ENCODE measurements at places on chromosomes 5 and 9.
A peak's percentile ranks its signal among the peaks of the same experiment; 100 is the strongest.

DNA sequence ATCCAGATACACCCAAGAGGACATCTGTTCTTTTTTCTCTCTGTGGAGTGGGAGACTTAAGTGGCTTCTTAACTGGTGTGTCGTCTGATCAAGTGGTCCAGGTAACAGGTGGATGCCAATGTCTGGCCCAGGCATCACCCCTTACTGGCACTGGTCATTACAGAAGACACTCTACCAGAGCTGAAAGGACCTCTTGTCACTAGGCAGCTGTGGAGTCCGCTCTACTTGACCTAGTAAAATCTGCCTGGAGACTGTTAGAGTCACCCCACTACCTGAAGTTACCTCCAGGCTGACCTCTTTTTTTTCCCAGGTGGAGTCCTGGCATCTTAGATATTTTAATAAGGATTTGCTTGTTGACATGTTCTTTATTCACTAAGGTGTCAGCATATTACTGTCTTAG lies 22.5 kb downstream of the FXN start:
- no peak for DNase-seq

GRCh38 chr5:36584009-36584875 lies 22.2 kb upstream of the SLC1A3 start:
- no peak for DNase-seq

- DNase-seq, result no peak
Measured at GRCh38 chr9:132591244-132591643, 8.8 kb downstream of the BARHL1 start.

DNA sequence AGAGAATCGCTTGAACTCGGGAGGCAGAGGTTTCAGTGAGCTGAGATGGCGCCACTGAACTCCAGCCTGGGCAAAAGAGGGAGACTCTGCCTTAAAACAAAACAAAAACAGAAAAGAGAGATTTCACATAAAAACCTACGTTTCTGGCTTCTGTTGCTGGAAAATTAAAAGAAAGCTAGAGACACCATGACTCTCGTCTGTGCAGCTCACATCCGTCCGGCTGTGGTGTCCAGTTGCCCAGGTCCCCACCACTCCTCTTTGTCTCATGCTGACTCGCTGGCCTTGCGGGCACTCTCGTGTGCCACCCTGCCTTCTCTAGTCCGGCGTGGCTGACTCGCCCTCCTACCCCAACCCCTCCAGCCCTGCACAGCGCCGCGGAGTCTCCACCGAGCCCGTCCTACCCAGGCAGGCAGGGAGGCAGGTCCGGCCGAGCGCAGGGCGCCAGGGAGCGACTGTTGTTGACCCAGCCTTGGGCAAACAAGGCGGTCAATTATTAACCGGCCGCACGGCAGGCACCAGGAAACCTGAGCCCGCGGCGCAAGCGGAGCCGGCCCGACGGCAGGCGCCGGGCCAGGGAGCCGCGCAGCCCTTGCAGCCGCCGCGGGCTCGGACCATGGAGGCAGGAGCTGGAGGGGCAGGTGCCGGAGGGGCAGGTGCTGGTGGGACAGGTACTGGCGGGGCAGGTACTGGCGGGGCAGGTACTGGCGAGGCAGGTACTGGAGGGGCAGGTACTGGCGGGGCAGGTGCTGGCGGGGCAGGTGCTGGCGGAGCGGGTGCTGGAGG lies at the start of gene PRRT1B:
TSS of gene PRRT1B (plus strand) at position 521 of the 783 bp plus-strand sequence. CDS start at position 614, 93 bp downstream.
- DNase-seq, result no peak

DNA sequence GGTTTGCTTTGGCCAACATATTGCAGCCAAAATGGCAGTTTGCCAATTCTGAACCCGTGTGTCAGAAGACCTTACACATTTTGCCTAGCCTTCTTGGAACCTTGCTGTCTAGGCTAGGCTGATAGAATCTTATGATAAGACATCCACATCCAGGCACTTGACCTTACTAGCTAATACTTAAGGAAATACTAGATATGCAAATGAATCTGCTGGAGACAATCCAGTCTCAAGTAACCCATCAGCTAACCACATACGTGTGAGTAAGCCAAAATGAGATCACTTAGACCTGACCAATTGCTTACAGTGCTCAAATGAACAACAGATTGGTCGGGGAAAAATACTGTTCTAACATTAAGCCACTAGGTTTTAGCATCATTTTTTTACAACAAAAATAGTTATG lies 1504.6 kb upstream of the CDH9 start:
- no peak for DNase-seq

GRCh38 chr9:125745682-125746016 lies 1.5 kb upstream of the PBX3 start:
- DNase-seq, result no peak

GRCh38 chr5:27700526-27700925 lies 662.1 kb upstream of the CDH9 start:
- no peak for DNase-seq

DNA sequence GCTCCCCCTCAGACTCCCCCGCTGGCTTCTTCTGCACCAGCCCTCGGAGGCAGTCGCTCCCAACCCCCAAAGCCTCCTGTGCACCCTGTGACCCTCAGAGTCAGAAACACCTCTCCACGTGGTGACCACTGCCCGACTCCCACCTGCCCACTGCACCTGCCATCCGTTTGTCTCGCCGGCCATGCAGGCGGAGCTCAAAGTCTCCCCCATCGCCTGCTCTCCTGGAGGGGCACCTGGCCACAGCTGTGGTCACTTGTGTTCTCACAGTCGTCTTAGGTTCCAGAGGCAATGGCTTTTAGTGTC lies 38.2 kb downstream of the MRPL36 start:
- DNase-seq, result no peak

DNA sequence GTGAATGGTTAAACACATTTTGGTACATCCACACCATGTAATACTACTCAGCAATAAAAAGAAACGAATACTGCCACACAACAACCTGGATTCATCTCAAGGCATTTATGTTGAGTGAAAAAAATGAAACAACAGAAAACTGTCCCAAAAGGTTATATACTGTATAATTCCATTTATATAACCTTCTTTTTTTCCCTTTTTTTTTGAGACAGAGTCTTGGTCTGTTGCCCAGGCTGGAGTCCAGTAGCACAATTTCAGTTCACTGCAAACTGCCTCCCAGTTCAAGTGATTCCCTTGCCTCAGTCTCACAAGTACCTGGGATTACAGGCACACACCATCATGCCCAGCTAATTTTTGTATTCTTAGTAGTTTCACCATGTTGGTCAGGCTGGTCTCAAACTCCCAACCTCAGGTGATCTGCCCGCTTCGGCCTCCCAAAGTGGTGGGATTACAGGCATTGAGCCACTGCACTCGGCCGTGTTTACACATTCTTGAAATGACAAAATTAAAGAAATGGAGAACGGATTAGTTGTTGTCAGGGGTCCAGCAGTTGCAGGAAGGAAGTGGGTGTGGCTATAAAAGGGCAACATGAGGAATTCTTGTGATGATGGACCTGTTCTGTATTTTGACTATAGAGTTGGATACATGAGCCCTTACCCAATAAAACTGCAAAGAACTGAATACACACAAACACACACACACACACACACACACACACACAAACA lies 17.4 kb downstream of the PPP6C start:
- DNase-seq, result no peak

- DNase-seq, result no peak
Measured at GRCh38 chr5:91243852-91244251, 139.3 kb downstream of the ARRDC3 start.

GRCh38 chr9:79193001-79193400 lies 378.8 kb upstream of the TLE4 start:
- DNase-seq, result no peak

GRCh38 chr9:109967651-109968642 lies 187.9 kb downstream of the PALM2AKAP2 start:
- DNase-seq, result peak; percentile 20

GRCh38 chr5:116566251-116566650 lies 8.4 kb downstream of the SEMA6A start:
- no peak for DNase-seq

- DNase-seq, result no peak
Measured at GRCh38 chr5:84131372-84131771, 253.3 kb downstream of the EDIL3 start.

DNA sequence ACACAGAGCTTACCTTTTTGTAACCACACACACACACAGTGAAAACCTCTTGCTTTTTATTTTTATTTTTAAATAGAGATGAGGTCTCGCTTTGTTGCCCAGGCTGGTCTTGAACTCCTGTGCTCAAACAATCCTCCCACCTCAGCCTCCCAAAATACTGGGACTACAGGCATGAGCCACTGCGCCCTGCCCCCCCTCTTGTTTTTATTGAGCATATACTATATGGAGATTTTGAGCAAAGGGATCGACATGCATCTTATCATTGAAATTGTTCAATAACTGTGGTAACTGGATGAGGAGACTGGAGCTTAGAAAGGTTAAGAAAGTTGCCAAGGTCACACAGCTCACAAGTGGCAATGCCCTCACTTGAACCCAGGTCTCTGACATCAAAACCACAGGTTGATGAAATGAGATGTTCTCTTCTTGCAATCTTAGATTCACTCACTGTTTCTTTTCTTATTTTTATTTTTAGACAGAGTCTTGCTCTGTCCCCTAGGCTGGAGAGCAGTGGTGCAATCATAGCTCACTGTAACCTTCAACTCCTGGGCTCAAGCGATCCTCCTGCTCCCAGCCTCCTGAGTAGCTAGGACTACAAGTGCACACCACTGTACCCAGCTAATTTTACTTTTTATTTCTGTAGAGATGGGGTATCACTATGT lies 26.8 kb upstream of the STXBP1 start:
- no peak for DNase-seq

GRCh38 chr5:168931638-168932345 lies 352.6 kb upstream of the PANK3 start:
- DNase-seq, result no peak

- no peak for DNase-seq
Measured at GRCh38 chr9:36317766-36318165, 59.5 kb upstream of the GNE start.

DNA sequence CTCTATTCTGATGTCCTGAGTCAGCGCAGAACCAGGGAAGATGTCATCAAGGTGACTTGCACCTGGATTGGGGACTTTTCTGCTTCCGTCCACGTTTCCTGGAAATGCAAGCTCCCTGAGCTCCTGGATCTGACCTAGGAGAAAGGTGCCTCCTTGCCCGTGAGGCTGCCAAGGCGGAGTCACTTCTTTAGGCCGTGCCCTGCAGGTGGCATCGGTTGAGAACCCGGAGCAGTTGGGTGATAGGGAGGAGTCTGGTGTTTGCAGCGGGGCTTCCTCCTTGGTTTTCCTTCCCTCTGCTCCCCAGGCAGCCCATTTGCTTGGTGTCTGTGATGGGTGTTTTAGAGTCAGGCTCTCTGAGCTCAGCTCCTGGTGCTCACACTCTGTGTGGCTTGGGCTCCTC lies 15.2 kb downstream of the NANS start:
- DNase-seq, result no peak

GRCh38 chr5:40233268-40233667 lies 446.4 kb upstream of the PTGER4 start:
- DNase-seq, result no peak

- no peak for DNase-seq
Measured at GRCh38 chr9:8244505-8245092, 445.0 kb upstream of the DMAC1 start.

DNA sequence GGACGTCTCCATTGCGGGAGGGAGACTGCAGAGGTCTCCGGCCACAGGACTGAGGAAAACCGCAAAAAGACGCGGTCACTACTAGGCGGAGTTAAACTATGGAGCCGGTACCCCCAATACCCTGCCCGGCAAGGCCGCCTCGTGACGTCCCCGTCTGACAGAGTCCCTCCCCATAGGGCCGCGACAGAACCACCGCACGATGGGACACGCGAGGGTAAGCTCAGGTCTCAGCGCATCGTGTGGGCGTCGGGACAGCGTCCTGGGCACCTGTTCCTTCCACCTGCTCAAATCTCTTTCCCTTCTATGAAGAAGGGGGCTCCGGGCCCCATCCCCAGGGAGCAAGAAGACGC lies 35.2 kb upstream of the GLDC start:
- peak; percentile 86 for DNase-seq

GRCh38 chr9:18778846-18779245 lies 254.2 kb downstream of the SAXO1 start:
- DNase-seq, result no peak

GRCh38 chr5:137622850-137623249 lies 113.0 kb downstream of the KLHL3 start:
- no peak for DNase-seq

DNA sequence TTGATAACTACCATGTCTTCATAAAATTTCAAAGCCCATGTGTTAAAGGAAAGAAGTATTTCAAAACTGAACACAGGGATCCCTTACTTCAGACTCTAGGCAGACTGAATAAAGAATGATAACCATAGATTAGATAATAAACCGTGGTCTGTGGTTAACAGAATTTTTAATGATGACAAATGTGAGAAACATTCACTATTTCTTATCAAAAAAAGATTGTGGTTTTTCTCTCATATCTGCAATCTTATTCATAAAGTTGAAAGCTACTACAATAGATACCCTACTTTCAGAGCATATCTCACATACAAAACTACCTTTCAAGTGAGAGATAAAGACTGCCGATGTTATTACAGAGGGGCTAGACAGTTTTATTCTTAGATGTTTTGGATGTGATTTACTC lies 816.8 kb upstream of the DMAC1 start:
- no peak for DNase-seq

GRCh38 chr9:22469928-22470544 lies 23.4 kb downstream of the DMRTA1 start:
- peak; percentile 5 for DNase-seq

GRCh38 chr9:34554211-34555001 lies 31.6 kb upstream of the ENHO start:
- no peak for DNase-seq

GRCh38 chr9:131475111-131475955 lies 27.4 kb upstream of the POMT1 start:
- DNase-seq, result no peak

GRCh38 chr5:123119334-123119986 lies 30.4 kb downstream of the PRDM6 start:
- DNase-seq, result no peak

DNA sequence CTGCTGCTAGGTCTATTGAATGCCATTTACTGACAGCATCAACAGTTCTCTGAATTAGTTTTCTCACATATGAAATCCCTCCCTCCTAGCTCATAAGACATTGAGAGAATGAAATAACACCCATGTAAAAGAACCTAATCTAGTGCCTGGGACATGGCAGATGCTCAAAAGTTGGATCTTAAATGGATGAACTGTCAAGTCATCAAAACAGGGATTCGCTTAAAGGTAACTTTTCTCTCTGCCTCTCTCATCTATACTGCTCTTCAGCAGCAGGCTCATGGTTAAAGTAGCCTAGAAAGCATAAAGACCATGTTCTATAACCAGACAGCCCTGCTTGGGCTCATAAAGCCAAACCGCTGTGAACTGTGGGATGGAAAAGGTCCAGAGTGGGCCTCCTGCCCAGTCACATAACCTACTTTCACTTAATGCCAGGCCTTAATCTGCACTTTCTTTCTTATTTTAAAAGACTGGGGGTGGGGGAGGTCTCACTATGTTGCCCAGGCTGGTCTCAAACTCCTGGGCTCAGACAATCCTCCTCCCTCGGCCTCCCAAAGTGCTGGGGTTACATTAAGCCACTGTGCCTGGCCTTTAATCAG lies 3.7 kb downstream of the TMEM245 start:
- no peak for DNase-seq

DNA sequence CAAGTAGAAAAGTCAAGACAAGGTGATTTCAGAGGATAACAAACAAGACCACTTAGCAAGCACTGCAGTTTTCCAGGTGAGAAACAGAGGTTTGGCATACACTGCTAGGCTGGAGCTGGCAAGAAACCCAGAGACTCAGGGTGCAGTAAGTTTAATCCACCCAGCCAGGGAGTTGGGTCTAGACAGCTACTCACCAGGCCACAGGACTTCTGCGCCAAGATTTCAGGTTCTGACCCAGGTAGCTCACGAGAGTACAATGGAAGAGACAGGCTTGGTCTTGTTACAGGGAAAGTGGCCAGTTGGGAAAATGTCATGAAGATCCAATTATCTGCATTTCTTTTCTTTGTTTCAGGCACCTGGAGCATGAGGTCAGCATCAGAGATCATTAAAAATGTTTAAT lies 9.8 kb downstream of the SMIM23 start:
- no peak for DNase-seq

Measured in stimulated activated CD4-positive, alpha-beta T cell treated with anti-CD3 and anti-CD28 coated beads, Interleukin-15, amount 100 ng/mL, for 24 hours (primary cell).